ENCODE measurements at places on chromosomes 4 and X. TPM values are rescaled to one million over a fixed set of nuclear protein-coding genes. Genes with fewer than 3 reads are reported as not detected.

- no peak for DNase-seq
Observed at GRCh38 chr4:108890484-108890881, 127.6 kb upstream of the ETNPPL start.

RPA4 gene
- total RNA-seq = 0.38 TPM

GAGE2A gene
- not detected for total RNA-seq

FGF16 gene
- total RNA-seq = not detected

AKAP4 gene
- total RNA-seq = not detected

GRCh38 chr4:120446051-120446567, 379.5 kb upstream of the MAD2L1 start:
- DNase-seq = no peak

OTC gene
- total RNA-seq = not detected

DNA sequence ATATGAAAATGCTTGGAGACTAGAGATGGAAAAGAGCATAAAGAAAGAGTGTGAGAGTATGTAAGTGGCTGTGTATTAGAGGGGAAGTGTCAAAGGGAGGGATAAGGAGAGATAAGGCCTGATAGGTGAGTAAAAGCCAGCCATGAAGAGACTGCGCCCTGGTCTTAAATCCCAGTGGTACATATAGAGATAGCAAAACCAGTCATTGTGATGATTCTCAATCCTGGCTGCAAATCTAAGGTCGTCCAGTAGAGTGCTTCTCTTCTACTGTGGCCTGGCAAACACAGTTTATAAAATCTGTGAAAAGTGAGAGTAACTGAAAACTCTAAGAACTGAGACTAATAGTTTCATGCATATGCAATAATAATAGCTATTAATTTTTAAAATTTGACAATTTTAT, 86.9 kb downstream of the MAB21L2 start:
- DNase-seq = no peak

GRCh38 chrX:9532349-9532748, 67.5 kb downstream of the TBL1X start:
- DNase-seq = no peak

DNA sequence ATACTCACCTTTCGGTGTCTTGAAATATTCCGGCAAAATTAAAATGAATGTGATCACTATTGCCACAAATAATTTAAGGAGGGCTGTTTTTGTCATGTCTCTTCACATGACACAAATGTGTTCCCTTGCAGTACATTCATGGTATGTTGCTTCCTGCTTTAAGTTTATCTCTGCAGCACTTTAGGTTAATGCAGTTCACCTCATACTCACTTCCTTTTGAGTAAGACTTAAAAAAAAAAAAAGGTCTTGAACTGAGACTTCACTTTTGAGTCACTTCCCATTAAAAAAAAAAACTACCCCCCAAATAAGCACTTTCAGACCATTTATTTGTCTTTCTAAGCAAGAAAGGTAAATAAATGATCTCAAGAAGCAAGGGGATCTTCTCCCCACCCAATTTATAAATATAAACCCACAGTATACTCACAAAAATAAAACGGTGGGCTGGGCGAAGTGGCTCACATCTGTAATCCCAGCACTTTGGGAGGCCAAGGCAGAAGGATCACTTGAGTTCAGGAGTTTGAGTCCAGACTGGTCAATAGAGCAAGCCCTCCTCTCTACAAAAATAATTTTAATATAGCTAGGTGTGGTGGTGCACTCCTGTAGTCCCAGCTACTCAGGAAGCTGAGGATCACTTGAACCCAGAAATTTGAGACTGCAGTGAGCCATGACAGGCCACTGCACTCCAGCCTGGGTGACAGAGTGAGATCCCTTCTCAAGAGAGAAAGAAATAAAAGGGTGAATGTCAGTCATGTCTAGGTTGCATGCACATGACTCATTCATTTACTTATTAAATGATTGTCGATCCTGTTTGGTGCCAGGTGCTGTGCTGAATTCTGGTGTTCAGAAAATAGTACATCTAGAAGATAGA, at the start of gene TMEM156:
TSS of gene TMEM156 (minus strand) at position 192 of the 868 bp plus-strand sequence. CDS start at position 96, 96 bp downstream.
- DNase-seq = peak; percentile 65

- DNase-seq = no peak
Observed at GRCh38 chr4:99615170-99615820, 40.7 kb downstream of the MTTP start.

SLC2A9 gene
- total RNA-seq = 0.43 TPM

GRCh38 chr4:2910409-2910808, 52.8 kb downstream of the NOP14 start:
- DNase-seq = no peak

GRCh38 chr4:11440481-11441193, 11.9 kb upstream of the HS3ST1 start:
- DNase-seq = no peak

RHOXF2B gene
- not detected for total RNA-seq
